ENCODE measurements at places on chromosomes 16 and 17.

DNA sequence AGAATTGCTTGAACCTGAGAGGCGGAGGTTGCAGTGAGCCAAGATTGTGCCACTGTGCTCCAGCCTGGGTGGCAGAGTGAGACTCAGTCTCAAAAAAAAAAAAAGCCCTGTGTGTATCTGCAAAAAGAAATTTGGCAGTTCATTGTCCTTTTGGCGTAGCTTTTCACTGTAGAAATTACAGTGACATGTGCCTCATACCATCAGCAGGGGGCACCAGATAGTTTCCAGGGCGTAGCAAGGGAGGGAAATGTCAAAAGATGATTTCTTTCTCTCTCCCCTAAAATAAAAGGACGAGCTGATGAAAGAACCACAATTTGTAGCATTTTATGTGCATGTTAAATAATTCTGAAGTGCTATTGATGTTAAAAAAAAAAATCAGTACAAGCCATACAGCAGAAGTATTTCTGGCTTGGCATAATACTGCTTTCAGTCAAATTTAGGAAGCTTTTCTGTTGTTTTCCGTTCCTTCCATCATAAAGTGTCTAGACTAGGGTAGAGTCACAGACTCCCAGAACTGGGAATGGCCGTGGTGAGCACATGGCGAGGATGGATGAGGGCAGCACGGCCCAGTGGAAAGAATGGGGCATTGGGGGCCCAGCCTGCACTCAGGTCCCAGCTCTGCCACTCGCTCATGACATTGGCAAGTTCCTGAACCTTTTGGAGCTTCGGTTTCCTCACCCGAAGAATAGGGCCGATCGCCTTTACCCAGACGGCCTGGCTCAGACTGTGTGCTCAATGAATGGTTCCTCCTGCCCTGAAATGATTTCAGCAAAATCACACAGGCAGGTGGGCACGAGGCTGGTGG is 59.8 kb upstream of the RPH3AL start:
- no peak for DNase-seq

DNA sequence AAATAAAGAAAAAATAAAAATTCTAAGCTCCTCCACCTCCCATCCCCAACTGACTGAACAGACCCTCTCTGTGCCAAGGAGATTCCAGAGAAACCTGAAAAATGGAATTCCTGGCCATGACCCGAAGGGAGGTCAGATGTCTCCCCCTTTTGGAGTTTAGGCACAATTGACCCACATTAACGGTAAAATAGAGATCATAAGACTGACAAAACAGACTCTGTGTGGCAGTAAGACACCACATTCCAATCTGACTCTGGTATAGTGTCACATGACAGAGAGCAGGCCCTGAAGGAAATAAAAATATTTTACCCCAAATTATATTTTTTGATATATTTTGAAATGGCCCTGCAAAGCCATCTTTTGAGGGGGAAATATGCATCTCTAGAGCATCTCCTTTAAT is 115.1 kb upstream of the ZKSCAN2 start:
- no peak for DNase-seq

- no peak for DNase-seq
Measured at GRCh38 chr17:47708864-47709541, 15.0 kb downstream of the TBKBP1 start.

GRCh38 chr17:28528327-28529012 is 22.3 kb downstream of the FOXN1 start:
- no peak for DNase-seq

DNA sequence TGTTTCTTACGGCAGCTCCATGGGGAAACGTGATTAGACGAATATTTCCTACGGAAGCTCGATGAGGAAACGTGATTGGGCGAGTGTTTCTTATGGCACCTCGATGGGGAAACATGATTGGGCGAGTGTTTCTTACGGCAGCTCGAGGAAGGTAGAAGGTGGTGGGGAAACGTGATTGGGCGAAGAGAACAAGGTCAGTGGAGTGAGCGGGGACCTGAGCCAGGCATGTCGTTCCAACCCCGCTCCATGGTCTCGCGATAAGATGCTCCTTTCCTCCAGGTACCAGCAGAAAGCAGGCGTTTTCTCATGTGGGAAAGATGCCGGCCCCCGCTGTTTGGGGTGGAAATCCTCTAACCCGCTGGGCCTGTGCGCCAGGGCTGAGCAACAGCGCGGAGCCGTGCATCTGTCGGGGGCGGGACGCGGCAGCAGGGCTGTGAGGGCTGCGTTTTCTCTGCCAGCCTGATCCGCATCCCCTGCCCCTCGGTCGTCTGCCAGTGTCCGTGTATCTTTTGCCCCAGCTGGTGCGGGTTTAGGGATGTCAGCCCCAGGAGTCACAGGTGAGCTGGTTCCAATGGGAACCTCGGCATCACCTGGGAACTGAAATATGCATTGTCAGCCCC is 25.6 kb upstream of the DOC2B start:
- no peak for DNase-seq

- no peak for DNase-seq
Measured at GRCh38 chr16:15553313-15554088, 89.5 kb downstream of the MARF1 start.

DNA sequence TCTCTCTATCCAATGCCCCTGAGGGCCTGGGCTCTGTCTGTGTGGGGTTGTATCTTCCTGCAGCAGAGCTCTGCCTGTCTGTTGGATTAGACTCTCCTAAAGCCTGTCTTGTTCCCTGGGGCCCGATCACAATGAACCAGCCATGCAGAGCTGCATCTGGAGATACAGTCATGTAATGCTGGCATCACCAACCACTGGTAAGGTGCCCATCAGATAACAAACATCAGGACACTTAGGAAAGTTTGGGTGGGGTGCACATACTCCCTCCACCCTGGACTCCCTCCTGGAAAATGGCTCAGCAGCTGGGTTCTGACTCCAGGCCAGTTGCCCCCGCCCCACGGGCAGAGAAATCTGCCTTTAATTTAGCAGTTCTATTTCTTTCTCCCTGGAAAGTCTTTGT is 61.3 kb upstream of the BRD7 start:
- DNase-seq, result no peak

Data from stimulated activated CD8-positive, alpha-beta memory T cell treated with anti-CD3 and anti-CD28 coated beads, Interleukin-4, amount 100 ng/mL, for 1 hour (primary cell).